ENCODE measurements at places on chromosomes 7 and 10. TPM values are rescaled to one million over a fixed set of nuclear protein-coding genes. Genes with fewer than 3 reads are reported as not detected.

- no peak for DNase-seq
These were observed 31.3 kb upstream of the ITGA8 start for GRCh38 chr10:15751046-15751445.

DNA sequence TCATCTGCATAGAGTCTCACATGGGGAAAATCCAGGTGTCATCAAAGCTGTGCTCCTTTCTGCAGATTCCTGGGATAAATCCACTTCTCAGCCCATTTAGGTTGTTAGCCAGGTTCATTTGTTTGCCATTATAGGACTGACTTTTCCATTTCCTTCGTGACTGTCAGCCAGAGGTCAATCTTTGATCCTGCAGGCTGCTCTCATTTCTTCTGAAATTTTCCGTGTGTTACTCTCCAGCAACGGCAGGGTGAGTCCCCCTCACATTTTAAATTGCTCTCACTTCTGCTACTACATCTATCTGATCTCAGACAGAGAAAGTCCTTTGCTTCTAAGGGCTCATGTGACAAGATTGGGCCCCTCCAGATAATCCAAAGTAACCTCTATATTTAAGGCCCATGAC, 150.7 kb upstream of the BET1 start:
- DNase-seq, result no peak

- no peak for DNase-seq
These were observed 11.2 kb downstream of the KPNA7 start for GRCh38 chr7:99196536-99197258.

GRCh38 chr10:60808036-60808435, 29.8 kb downstream of the CDK1 start:
- DNase-seq, result no peak

DNA sequence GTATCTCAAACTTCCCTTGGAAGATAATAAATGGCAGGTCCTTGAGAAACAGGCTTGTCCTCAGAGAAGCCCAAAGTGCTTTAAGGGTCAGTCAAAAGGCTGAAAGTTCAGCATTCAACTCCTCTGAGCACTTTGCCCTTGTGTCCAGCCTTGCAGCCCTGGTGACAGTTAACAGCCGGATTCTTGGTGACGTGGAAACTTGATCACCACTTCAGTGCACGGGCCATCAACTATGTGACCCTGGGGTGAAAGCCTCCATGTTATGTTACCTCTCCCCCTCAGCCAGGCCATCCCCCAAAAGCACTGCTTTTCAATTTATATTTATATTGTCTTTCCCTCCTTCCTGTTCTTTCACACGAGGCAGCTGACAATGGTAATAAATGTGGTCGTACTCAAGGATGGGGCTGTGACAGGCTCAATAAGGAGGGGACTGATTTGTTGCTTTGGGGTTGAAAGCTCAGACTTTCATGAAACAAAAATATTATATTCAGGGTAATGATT, 164.0 kb upstream of the NRP1 start:
- DNase-seq, result no peak

GRCh38 chr10:103932971-103933370, 15.0 kb upstream of the STN1 start:
- no peak for DNase-seq

GRCh38 chr7:112422842-112423496, 27.3 kb upstream of the IFRD1 start:
- DNase-seq, result peak; percentile 55

SLC39A12 gene
- total RNA-seq, result 0.08 TPM

Measured in left lobe of liver (tissue), 2 donors.